Osteocyte (in vitro differentiated cells): ENCODE measurements at places on chromosomes 12 and 14.

DNA sequence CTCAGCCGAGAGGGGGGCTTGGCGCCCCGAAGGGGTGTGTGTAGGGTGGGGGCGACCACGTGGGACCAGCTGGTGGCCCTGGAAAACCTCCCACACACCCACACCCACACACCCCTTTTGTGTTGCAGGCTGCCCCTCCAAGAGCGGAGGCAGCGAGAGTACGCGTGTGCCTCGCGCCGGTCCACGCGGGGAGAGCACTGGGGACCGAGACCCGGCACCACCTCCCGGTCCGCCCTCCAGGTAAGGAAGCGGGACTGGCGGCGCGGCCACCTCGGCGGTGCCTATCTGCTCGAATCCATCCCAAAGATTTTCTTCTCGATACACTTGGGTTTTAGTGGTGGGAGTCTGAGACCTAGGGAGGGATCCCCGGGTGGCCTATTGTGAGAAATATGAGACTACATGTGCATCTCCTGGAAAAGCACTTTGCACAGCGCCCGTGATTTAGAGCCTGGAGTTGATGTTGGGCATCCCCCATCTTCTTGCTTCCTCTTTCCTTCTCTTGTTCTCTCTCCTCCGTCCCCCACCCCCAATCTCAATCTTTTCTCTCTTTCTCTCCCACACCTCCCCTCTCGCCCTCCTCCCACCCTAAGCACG is 393 bp downstream of the SYT1 start:
- DNase-seq: no peak

- no peak for DNase-seq
Measured at GRCh38 chr12:106174876-106175275, 36.1 kb upstream of the NUAK1 start.

DNA sequence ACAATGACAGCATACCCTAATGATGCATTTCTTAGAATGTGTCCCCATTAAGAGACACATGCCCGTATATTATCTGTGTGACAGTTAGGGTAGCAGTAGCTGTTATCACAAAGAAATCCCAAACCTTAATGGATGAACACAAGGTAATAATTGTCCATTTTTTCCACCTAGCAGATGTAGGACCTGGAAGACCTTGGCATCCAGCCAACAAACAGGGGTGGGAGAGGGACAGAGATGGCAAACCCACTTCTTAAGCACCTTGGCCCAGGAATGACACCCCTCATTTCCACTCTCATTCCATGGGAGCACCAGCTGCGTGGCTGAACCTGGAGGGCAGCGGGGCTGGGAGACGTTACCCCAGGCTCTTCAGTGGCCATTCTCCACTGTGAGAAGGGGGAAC is 679.0 kb downstream of the AACS start:
- DNase-seq: no peak

GRCh38 chr12:118537481-118537917 is 161.1 kb downstream of the SUDS3 start:
- DNase-seq: no peak

DNA sequence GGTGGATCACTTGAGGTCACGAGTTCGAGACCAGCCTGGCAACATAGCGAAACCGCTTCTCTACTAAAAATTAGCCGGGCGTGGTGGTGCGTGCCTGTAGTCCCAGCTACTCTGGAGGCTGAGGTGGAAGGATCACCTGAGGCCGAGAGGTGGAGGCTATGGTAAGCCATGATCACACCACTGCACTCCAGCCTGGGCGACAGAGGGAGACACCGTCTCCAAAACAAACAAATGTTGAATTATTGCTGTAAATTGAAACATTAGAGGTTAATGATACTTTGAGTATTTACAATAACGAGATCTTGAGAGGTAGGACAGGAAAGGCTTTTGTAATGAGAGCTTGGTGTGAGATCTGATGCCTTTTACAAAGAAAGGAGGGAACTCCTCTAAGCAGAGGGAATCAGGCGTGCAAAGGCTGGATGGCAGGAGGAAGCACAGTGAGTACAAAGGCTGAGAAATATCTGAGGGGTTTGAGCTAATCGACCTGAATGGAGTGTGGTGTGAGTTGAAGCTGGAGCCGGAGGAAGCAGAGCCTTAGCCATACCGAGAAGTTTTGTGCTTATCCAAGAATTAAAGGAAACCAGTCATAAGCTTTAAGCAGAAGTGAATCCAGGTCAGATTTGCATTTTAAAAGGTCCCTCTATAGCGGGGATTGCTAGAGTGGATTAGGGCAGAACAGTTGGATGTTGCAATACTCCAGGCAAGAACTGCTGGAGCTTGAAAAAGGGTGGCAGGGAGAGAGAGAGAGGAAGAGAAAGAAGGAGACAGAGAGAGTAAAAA is 1.1 kb downstream of the RHNO1 start:
- no peak for DNase-seq

DNA sequence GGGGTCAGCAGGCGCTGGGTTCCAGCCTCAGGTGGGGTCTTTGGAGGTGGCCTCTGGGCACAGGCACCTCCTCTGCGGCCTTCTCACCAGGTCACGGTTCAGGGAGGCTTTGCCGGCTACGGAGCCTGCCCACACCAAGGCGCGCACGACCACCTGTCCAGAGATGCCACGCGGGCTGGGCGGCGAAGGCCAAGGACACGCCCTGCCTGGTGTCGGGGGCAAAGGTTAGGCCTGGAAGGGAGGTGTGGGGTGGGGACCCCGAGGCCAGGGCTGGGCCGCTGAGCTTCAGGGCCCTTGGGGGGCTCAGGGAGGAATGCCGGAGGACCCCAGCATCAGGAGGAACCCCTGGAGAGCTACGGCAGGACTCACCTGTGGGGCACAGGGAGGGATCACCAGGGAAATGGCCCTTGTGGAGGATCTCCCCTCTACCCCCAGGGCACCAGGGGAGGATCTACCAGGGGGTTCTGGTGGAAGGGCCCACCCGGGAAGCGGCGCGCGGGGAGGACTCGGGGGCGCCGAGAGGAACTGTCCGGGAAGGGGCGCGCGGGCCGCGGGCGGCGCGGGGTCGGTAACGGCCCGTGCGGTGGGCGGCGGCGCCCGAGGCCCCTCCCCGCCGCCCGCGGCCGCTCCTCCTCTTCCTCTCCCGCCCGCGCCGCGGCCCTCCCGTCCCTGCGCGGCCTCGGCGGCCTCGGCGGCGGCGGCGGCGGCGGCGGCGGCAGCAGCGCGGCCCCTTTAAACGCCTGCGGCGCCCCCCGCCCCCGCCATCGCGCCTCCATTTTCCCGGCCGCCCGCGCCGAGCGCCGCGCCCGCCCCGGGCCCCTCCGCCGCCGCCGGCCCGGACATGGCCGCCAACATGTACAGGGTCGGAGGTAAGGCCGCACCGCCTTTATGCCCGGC is at the start of gene MTA1:
TSS of gene MTA1 (plus strand) at position 633 of the 897 bp plus-strand sequence. CDS start at position 842, 209 bp downstream.
- no peak for DNase-seq

DNA sequence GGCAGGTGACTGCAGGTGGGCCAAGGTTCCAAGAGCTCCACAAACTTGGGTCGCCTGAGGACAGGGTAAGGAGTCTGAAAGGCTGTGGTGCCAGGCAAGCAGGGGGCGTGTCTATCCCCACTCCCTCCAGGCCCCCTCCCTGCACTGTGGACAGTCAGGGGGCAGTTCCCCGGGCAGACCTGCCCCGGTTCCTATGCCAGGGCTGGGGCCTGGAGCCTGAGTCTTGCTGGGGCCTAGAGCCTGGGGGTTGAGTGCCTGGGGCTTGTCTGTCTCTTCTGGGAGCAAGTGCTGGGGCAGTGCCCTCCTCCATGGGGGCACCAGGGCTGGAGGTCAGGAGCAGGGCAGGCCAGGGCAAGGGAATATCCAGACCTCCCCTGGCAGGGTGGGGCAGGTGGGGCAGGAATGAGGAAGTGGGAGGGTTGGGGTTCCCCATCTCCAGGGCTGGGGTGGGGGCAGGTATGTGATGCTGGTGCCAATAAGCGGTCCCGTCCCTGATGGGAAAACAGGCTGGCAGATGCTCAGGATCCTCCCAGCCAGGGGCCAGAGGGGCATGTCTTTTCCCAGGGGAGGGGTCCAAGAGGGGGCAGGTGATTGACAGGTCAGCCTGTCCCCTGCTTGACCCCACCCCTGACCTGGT is 11.9 kb upstream of the TNFAIP2 start:
- DNase-seq: no peak

- DNase-seq: no peak
Measured at GRCh38 chr14:75359098-75359497, 68.7 kb upstream of the JDP2 start.

- DNase-seq: no peak
Measured at GRCh38 chr12:117803001-117803400, 165.8 kb downstream of the KSR2 start.

GRCh38 chr12:75831402-75831801 is 200.2 kb downstream of the PHLDA1 start:
- no peak for DNase-seq

- no peak for DNase-seq
Measured at GRCh38 chr12:1779783-1780182, 40.6 kb upstream of the LRTM2 start.

GRCh38 chr14:104436741-104437701 is 142.5 kb upstream of the C14orf180 start:
- DNase-seq: peak; percentile 75

DNA sequence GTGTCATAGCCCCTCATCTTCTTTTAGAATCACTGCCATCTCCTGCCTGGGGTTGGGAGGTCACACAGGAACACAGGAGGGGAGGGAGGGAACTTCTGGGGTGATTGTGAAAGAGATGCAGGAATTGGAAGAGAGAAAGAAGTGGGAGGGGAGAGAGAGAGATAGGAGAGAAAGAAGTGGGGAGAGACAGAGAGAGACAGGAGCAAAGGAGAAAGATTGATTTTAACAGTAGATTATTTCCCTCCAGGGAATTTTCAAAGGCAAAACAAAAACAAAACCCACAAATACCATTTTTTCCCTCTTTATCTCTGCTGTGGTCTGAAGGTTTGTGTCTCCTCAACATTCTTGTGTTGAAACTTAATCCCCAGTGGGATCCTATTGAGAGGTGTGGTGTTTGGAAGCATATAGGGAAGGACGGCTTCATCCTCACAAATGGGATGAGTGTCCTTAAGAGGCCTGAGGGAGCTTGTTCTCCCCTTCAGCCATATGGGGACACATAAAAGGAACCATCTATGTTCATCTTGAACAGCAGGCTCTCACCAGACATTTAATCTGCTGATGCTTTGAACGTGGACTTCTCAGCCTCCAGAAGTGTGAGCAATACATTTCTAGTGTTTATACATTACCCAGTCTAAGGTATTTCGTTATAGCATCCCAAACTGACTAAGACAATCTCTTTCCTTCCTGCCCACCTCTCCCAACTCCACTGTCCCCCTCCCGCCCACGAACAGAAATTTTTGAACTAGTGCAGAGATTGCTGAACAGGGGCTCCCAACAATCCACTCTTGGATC is 134.9 kb upstream of the MAX start:
- DNase-seq: no peak

- DNase-seq: no peak
Measured at GRCh38 chr12:55420307-55420962, 5.6 kb upstream of the OR6C76 start.

- DNase-seq: no peak
Measured at GRCh38 chr12:91643763-91644162, 461.1 kb upstream of the DCN start.

- no peak for DNase-seq
Measured at GRCh38 chr14:103144085-103144484, 20.8 kb downstream of the TNFAIP2 start.

DNA sequence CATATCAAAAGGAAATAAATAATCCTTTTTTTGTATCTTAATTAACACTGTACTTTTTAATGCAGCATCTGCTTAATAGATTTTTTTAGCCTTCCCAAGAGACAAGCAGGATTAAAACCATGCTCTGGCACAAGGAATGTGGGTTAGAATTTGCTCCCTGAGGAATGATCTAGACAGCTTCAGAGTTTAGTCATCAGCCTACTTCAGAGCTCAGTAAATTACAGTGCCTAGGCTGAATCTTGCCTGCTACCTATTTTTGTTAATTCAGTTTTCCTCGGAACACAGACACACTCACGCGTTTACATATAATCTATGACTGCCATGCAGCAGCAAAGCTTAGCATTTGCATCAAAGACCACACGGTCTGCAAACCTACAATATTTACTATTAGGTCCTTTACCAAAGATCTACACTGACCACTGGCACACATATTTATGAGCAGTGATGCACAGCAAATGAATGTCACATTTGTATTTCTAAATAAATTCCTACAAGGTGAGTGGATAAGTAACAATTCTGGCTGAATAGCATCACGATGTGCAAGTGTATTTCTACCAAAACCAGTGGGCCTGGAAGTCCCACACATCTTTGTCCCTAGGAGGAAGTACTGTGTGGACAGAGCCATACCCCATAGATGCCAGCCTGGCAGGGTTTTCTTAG is 309.8 kb upstream of the TMEM132C start:
- DNase-seq: no peak

DNA sequence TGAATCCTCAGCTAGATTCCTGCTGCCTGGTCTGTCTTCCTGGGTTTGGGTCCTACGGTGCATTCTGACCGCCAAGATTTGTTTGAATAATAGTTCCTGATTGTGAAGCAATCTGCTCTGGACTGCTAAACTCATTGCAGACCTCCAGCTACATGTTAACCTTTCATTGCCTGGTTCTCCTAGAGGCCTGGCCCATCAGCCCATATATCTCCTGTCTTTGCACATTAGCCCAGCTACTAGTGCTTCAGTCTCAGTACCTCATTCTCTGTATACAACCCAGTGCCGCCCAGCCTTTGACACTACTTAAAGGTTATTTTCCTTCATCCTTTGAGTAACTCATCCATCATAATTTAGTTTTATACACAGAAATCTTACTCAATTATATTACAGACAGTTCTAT is 65.6 kb upstream of the GRIP1 start:
- DNase-seq: no peak

- no peak for DNase-seq
Measured at GRCh38 chr12:7602277-7602676, 63.4 kb downstream of the APOBEC1 start.

- no peak for DNase-seq
Measured at GRCh38 chr12:100830003-100830795, 35.6 kb downstream of the ANO4 start.

DNA sequence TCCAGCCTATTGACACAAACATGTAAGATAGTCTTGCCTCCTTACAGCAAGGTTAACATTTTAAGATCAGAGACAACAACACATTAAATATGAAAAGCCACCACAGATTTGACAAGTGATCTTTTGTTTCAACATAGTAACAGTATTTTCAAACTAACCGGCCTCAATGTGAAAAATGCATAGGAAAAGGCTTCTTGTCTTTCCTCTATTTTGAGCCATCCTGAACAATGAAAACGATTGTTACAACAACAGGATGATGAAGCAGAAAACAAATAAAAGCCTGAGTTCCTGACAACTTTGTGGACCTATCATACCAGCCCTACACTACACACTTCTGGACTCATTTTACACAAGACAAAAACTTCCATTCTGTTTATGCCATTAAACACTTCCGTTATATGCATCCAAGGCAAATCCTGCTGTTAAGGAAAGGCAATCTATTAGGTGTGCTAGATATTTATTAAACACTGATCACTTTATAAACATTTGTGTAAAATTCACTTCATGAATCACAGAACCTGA is 37.3 kb downstream of the BAZ1A start:
- DNase-seq: no peak

GRCh38 chr12:26279091-26279490 is 83.7 kb downstream of the SSPN start:
- no peak for DNase-seq
